Kidney epithelial cell (primary cell): ENCODE measurements at places on chromosomes 7 and 10.

DNA sequence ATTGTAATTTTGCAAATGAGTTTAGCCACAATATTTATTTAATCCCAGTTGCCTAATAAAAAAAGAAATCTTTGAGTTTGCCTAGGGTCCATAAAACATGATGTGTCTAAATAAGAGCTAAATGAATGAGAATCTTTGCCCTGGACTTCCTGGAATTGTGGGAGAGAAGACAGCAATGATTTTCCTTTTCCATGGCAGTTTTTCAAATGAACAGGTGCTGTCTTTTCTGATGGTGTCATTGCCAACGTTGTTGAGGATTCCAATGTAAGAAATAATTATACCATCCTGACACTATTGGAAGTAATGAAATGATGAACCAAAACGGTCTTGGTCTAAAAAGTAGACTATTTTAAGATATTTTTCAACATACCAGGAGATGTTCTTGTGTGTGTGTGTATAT is 984.7 kb upstream of the CELF2 start:
- no peak for DNase-seq

DNA sequence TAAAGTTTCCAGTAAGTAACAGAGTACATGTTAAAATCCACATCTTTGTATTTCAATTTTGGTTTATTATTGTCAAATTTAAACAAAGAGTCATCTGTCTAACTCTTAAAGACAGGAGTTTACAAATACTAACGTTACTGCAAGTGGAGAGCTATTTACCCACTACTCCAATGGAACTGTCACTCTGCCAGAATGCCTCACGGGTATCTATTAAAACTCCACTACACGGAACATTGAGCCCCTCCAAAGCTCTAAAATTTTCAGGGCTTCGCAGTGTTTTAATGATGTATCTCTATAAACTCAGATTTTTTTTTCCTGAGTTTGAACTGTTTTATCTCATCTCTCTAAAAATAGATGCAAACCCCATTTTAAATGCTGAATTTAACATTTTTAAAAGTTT is 388.7 kb upstream of the SEMA3A start:
- no peak for DNase-seq

DNA sequence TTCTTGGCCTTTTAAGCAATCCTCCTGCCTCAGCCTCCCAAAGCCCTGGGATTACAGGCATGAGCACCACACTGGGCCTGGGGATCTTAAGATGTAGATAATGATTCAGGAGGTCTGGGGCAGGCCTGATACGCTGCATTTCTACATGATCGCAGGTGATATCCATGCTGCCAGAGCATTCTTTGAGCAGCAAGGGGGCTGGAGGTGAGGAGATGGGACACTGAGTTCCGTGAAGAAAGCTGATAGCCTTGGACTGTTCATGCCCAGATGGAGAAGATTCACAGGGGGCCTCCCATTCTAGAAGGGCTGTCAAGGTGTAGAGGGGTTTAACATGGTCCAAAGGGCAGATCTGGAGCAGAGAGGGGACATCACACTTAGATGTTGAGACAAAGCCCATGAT is 480.3 kb downstream of the RPS24 start:
- no peak for DNase-seq

DNA sequence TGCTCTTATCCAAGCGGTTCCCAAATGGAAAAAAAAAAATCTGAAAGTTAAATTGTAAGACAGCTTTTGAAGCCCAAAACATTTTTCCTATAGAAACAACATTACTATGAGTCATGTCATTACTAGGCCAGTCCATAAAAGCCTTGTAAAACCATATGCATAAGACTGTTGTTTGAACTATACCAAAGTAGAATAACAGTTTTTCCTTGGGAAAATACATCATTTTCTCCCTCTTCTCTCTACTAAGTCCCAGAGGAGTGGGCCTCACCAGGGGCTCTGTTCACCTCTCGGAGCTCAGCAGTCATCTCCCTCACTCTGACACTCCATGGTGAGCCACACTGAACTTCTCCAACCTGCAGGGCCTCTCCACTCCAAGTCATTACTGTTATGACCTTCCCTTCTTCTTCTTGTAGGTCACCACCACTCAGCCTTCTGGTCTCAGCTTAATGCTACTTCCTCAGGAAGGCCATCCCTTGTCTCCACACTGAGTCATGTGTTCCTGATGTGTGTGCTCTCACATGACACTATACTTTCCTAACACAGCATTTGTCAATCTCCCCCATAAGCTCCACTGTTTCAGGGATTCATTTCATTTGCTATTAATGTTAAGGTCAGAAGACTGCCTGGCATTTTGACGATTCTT is 32.5 kb downstream of the ZNF438 start:
- no peak for DNase-seq

DNA sequence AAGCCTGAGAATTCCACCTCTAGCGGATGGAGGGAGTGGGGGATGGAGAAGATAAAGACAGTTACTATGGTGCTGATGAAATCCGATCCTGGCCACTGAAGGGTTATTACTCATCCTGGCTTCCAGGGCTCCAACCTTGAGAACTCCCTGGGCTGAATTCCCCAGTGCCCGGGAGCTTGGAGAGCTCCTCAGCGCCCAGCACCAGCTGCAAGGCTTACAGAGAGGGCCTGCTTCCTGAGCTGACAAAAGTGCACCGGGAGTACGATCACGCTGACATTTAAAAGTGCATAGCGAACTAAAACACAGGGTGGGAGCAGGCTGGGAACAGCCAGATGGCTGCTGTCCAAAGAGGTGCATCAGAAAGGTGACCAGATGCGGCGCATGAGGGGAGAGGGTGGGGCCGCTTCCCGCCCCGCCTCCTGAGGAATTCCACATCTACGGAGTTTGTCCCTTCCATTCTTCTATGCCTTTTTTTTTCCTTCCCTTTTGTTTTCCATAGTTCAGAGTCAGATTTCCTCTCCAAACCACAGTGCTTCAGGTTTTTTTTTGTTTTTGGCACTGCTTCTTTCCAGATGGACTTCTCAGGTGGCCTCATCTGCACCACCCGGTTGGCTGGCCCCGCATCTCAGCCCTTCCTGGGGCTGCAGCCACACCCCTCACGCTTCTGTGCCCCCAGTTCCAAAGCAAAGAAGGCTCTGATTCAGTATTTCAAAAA is 62.4 kb upstream of the MKRN1 start:
- DNase-seq: peak; percentile 81

DNA sequence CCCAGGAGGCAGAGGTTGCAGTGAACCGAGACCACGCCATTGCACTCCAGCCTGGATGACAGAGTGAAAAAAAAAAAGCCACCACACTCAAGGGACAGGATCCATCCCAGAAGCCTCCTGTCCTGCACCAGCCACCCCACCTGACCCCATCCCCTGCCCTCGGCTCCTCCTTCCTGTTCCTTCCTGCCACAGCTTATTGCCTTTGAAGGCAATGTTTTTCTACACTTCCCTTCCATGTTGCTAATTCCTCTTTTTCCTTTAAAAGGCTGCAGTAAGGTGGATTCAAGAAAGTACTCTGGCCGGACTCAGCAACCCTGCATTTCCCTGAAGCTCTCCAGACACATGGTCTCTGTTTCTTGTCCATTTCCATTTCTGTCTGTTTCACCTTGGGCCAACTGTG is 80.9 kb downstream of the FAM171A1 start:
- no peak for DNase-seq
